ENCODE measurements at places on chromosomes 6 and 20.

DNA sequence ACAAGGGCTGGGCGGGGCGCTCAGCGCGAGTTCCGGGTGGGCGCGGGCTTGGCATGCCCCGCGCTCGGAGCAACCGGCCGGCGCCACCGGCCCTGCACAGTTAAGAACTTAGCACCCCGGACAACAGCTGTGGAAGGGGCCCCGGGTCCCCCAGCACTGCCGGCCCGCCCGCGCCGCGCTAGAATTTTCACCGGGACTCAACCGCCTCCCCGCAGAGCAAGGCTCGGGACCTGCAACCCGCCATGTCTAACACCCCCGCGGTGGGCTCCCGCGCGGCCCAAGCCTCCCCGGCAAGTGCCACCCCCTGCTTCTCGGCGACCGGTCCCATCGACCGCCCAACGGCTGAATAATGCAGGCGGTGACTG is 5.2 kb upstream of the PSMG4 start:
- no peak for DNase-seq

GRCh38 chr6:73085443-73085871 is 139.8 kb downstream of the KHDC1L start:
- DNase-seq = no peak

GRCh38 chr20:49982072-49982345 is 771 bp upstream of the SNAI1 start:
- no peak for DNase-seq

DNA sequence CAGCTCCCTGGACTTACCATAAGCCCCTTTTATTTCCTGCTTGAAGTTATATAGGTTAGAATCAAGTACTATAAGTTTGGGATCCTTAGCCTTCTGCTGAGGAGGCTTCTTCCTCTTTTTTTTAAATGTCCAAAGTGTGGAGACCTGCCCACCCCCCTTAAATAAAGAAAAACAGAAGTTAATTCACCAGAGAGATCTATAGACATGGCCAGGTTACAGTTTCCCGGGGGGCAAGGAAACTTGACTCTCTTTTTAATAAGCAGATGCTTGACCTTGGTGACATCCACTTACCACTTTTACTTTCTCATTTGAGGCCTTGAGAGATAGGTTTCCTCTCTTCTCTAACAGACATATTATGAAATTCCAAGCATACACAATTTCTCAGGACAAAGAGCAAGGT is 88.3 kb downstream of the BMP2 start:
- DNase-seq = no peak

GRCh38 chr6:124131259-124131658 is 327.6 kb downstream of the NKAIN2 start:
- no peak for DNase-seq

DNA sequence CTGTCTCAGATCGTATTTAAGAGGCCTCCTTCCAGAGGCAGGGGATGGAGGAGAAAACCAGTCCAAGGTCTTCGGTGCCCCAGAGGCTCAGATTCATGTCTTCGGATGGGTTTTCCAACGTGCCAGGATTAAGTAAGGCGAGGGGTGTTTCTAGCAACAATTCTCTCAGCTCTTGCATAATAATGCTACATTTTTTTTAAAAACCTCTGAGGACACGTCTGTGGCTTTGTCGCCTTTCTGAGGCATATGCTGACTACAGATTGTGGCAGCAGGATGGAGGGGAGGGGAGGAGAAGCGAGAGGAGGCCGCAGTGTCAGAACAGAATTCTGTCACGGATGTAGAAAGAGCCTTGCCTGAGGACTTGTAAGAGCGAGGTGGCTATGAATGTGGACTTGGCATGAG is 17.7 kb upstream of the CCDC167 start:
- DNase-seq = peak; percentile 67

DNA sequence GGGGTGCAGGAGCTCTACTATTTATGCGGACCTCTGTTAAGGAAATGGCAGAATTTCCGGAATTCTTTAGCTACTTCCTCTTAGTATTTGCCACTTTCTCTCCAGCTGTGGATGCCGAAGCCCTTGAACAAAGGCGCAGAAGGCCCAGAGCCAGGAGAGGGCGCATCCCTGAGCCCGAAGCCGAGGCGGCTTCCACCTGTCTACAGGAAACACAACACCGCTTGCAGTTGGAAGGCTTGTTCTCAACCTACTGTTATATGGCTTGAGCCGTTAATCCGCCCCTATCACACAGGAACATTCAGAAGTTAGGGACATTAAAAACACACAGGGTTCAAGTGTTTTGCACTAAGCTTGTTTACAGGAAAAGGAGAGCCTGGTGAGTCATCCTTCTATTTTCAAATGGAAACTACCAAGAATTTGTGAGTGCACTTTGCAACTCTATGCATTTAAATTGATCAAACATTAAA is 417.1 kb downstream of the BCKDHB start:
- DNase-seq = no peak

- no peak for DNase-seq
Measured at GRCh38 chr6:108748055-108748454, 100.2 kb upstream of the ARMC2 start.

GRCh38 chr6:119865466-119866350 is 516.1 kb upstream of the MAN1A1 start:
- DNase-seq = no peak

DNA sequence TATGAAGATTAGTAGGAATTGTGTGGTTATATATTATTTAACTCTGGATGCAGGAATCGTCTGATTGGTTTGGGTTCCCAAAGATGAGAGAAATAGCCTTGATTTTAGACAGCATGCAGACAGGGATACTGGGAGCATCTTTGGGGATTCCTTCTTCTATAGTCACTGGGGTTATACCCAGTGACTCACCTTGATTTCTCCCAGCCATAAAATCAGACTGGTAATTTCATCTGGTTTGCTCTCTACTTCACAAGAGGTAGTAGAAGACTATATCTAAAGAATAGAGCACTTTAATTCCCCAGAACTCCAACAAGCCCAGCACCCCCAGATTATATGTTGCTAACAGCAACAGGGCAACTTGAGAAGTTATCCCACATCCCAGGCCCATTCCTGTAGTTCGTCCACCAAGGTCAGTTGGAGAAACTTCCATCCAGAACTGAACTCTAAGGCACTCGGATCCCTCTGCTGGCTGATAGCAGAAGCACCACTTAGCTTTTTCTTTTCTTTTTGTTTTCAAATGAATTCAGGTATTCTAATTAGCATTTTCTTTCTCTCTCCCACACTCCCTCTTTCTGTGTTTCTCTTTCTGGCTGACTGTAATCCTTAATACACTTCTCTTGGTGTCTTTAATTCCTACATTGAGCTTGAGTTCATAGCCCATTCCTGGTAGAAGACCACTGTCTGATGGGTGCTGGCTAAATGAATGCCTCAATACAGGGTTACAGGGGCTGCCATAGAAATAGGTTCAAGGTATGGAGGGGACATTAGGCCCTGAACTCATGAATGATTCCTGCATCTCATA is 20.4 kb upstream of the EFHC1 start:
- peak; percentile 40 for DNase-seq

DNA sequence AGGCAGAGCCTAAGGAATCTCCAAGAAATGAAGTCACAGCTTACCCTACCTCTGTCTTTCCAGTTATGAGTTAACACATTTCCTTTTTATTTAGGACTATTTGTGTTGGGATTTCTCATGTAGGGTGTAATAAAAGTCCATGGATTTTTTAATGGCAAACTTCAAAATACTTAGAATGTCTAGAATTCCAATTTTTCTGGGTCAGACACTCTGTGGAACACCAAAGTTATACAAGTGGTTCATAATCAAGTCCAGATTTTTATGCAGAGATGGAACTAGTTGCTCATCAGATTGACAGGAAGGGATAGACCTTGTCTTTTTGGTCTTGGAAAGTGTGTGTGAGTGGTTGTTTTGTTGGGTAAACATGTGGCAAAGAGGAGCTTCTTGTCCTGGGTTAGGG is 303.5 kb upstream of the RNF24 start:
- DNase-seq = no peak

GRCh38 chr6:16564436-16564835 is 196.8 kb downstream of the ATXN1 start:
- DNase-seq = no peak

DNA sequence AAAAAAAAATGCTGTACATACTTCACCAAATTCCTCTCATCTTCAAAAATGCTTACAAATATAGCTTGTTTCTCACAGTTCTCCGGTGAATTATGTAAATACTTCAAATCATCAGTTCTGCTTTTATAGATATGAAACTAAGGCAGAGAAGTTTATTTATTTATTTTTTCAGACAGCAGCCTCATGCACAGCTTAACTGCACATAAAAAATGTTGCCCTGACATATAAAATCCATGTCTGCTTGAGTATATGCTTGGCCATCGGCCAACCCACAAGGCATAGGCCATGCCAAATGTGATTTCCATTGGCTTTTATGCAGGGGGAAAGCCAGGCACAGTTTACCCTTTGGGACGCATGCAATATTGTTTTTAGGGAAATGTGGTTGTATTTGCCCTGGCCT is 57.3 kb upstream of the PHACTR2 start:
- DNase-seq = no peak

GRCh38 chr6:13508711-13509705 is 21.6 kb upstream of the GFOD1 start:
- DNase-seq = no peak

DNA sequence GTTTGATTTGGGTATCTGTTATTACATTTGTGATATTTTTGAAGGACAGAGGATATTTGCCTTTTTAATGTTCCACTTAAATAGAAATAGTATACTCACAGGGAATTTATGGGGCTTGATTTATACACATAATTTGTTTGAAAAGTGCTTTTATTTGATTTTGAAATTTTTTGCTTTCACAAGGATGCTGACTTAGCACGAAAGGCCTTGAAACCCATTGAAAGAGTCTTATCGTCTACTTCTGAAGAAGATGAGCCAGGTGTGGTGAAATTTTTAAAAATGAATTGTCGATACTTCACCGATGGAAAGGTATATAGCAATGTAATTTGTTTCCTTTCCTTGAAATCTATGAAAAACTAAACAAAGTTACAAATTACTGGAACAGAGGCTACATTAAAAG is 74.3 kb upstream of the HINT3 start:
- DNase-seq = no peak

DNA sequence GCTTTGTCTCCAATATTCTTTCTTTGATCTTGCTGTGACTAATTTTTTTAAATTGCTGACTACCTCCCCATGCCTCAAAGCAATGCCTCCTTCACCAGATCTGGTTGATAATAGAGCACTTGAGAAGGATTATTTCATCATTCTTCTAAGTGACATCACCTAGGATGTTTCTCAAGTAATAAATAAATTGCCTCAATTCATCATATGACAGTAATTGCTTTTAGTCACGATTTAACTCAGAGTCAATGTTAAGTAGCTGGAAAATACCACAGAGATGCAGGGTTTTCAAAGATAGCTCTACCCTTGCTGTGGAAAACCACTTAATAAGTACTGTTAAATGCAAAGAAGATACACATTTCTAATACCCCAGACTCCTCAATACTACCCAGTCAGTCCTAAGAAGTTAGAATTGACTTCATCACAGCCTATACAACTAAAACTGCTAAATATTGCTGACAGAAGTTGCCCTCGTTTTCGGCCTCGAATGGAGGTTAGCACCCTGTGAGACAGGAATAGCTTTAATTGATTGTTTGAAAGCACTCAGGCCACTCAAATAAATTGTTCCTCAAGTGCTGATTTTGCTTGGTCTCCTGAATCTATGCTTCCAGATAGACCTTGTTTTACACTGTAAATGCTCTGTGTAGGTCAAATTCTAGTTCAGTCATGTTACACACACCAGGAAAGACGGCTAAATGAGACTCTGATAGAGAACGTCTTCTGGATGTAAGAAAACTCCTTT is 640.6 kb upstream of the CHD6 start:
- no peak for DNase-seq

DNA sequence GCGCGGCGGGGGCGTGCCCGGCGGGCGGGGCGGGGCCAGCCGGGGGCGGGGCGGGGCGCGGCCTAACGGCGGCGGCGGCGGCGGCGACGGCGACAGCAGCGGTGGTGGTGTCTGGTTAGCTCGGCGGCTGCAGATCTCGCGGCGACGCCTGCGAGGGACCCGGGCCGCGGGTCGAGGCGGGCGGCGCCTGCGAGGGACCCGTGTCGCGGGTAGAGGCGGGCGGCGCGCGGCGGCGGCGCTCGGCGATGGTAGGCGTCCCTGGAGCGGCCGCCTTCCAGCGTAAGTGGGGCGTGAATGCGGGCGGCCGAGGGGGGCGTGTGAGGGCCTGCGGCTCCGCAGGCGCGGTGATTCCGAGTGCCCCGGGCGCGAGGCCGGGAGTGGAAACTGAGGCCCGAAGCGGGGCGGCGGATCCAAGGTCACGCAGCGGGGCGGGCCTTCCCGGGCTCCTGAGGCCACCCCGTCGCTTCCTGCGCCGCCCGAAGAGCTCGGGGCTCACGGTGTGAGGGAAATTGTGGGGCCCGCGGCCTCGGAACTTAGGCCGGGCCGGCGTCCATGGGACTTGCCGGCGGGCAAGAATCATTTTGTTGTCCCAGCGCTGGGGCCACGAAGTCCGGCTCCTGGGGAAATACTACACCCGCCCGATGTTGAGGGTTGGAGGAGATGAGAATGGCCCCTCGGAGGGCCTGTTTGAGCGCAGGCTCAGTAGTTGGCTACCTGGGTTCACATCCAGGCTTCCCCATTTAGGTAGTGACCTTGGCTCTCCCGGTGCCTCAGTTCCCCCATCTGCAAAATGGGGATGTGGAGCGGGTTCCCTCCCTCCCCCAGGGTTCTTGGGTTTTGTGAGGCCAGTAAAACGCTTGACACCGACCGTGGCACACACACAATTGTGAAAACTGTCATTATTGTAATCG is at the start of gene CBFA2T2:
TSS of gene CBFA2T2 (plus strand) at position 74 of the 911 bp plus-strand sequence. CDS start at position 246, 172 bp downstream.
- DNase-seq = no peak

All from NCI-H446 treated with DMSO at 0.1 percent for 48 hours (cell line).